Activated naive CD4-positive, alpha-beta T cell (primary cell): ENCODE measurements at places on chromosomes 2 and 18.

- no peak for DNase-seq
These were observed 128.1 kb downstream of the BIRC6 start for GRCh38 chr2:32484937-32485336.

DNA sequence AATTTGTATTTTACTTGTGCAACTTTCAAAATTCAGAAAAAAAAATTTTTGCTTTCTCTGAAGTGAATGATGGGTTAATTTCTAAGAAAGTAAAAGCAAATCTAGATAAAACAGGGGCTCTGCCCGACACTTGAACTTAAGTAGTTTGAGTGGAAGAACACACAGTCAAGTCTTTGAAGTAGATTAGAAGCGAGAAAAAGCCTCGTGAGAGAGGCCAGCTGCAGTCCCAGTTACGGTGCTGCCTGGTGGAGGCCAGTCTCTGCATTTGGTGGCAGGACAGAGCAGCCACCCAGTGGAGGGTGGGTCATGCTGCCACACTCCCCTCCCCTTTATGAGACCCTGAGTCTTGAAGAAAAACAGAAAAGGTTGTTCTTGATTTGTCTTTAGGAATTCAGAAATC is 81.8 kb downstream of the INPP5D start:
- DNase-seq = no peak

- no peak for DNase-seq
These were observed 256.6 kb downstream of the PIEZO2 start for GRCh38 chr18:10892786-10893185.

DNA sequence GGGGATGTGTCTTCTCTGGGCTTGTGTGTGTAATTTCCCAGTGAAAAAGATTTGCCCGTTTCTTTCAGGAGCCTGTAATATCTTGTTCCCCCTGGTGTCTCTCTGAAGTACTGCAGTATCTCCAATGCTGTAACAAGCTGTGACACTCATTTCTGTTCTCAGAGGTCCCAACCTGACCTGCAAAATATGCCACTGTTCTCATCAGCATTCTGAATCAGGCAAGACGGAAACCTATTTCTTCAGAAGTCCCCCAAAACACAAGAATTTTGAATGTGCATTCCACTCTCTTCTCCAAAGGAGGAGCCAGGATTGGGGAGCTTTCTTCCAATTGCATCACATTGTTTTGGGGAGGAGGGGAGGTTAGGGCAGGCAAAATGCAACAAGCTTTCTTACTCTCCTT is 77.0 kb upstream of the CNGA3 start:
- DNase-seq = no peak

- no peak for DNase-seq
These were observed 15.0 kb upstream of the CTDP1 start for GRCh38 chr18:79664525-79665125.

DNA sequence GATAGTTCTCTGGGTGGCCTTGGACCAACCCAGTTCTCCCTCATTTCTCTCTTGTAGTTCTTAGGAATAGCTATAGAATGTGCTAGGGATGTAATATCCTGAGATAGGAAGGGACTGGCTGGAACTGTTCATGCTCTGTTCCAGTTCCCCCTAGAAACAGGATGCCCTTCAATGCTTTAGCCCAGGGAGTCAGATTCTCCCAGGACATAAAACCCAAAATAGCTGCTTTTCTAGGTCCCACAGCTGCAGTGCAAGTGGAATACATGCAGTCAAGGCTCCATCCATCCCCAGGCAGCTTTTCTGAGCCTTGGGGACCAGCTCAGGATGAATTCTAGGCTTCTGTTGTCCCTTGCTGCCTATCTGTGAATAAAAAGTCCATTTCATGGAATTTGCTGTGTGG is 257.3 kb upstream of the CTAGE1 start:
- no peak for DNase-seq

- DNase-seq = no peak
These were observed 45.6 kb downstream of the DIPK1C start for GRCh38 chr18:74411475-74411874.

DNA sequence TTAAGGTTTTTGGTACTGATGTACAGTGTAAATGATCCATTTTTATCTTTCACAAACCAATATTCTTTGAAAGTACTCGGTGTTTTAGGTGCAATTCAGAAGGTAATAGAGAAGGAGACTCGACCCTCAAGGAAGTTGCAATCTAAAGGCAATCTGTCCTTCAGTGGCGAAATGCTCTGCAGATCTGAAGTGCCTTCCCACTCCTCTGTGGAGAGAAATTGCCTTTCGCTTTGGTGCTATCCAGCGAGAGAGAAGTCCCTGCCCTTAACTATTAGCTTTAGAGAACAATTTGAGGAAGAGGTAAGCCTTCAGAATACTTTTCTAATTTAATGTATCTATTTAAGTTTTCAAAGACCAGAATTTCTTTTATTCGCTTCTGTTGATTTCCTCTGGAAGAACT is 371.8 kb upstream of the FANCL start:
- no peak for DNase-seq

DNA sequence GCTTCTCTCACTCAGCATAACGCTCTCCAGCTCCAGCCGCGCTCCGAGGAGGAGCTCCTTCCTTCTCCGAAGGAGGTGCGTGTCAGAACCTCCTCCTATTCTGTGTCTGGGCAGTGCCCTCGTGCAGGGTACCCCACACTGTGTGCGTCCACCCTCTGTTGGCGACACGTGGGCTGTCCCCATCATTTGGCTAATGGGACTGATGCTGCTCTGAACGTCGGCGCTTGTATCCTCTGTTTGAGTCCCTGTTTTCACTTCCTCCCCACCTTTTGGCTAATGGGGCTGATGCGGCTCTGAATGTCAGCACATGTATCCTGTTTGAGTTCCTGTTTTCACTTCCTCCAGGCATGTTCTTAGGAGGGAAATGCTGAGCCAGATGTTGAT is 22.2 kb downstream of the KCNG2 start:
- no peak for DNase-seq

GRCh38 chr2:27729198-27729597 is 42.3 kb upstream of the MRPL33 start:
- no peak for DNase-seq

DNA sequence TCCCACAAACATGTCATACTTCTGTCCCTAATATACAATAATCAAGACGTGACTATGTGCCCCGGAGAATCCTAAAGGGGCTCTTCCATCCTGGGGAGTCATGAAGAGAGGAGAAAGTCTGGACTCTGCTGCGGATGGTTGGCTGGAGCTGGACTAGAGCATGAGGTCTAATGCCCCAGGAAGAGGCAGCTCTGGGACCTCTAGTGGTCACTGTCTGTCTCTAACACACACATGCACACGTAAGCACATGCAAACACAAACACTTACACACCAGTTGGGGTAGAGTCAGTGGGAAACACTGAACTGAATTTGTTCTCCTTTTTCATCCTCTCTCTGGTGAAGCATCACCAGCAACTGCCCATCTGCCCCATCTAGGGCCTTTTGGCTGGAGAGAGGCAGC is 271.6 kb downstream of the TDRD15 start:
- DNase-seq = no peak

- no peak for DNase-seq
These were observed 467.8 kb downstream of the ZEB2 start for GRCh38 chr2:144052083-144052482.

DNA sequence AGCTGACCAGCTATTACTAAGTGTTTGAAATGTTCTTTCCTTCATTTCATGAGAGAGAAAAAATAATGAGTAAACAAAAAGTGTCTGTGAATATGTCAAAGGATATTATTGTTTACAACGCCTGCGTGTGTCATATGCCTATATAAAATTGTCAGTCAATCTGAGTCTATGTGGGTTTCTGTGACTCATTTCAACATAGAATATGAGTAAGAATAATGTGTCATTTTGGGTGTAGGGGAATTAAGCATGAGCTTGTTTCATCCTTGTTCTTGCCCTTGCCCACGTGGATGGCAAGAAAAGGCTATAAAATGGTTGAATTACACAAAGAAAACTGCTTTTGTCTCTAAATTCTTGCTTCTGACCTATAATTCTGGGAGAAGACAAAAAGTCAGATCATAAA is 466.0 kb downstream of the PTH2R start:
- no peak for DNase-seq

DNA sequence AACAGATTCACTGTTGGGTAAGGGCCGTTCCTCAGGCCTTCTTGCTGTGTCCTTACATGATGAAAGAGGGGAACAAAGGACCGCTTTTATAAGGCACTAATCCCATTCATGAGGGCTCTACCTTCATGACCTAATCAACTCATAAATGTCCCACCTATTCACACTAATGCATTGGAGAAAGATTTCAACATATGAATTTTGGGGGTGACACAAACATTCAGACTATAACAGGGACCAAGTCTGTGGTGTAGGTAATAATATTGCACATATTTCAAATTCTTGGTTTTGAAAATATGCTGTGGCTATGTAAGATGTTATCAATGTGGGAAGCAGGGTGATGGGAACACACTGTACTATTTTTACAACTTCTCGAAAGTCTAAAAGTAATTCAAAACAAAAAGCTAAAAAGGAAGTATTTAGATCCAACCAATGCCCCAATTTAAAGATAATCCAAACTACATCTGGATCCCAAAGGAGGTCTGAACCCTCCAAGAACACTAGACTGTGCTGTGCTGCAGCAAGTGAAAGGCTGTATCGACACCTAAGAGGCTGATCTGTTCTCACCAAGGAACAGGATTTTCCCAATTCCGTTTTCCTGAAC is 82.4 kb upstream of the TGIF1 start:
- no peak for DNase-seq

DNA sequence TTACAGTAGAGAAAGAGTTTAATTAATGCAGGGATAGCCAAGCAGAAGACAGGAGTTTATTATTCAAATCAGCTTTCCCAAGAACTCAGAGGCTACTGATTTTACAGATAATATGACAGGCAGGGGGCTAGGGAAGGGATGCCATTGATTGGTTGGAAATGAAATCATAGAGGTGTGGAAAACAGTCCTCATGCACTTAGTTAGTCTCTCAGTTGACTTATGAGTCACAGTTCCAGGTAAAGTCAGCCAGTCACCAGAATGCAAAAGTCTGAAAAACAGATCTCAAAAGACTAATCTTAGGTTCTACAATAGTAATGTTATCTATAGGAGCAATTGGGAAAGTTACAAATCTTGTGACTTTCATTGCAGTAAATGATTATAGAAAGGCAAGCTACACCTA is 676.4 kb upstream of the CHAC2 start:
- no peak for DNase-seq

- DNase-seq = peak; percentile 22
These were observed 28.6 kb downstream of the DNMT3A start for GRCh38 chr2:25312958-25313710.

GRCh38 chr2:84938194-84938879 is 32.6 kb upstream of the KCMF1 start:
- DNase-seq = no peak

DNA sequence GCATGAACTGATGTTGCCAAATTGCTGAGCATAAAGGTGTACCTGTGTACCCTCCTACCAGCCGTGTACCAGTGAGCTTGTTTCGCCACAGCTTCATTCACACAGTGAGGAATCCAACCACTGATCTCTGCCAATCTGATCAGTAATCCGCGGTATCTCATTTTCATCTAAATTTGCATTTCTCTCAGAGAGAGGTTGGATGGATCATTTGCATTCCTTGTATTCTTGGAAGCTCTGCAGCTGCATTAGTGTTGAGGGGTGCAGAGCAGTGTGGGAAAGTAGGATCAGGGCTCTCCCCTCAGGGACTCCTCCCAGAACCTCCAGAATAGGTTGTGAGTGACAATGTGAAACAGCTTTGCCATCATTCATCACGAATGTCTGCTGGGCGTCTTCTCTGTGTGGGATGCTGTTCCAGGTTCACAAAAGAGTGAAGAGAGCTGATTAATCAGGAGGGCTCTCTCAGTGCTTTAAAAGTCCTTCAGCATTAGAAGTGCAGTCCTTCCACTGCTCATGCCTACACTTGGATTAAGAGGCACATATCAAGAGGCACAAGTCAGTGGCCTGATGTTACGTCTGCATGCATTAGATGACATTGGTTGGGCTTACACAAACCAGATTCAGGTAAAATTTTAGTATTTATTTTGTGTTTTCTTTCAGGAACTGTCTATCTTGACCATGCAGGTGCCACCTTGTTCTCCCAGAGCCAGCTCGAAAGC is 7.5 kb downstream of the MOCOS start:
- DNase-seq = no peak

DNA sequence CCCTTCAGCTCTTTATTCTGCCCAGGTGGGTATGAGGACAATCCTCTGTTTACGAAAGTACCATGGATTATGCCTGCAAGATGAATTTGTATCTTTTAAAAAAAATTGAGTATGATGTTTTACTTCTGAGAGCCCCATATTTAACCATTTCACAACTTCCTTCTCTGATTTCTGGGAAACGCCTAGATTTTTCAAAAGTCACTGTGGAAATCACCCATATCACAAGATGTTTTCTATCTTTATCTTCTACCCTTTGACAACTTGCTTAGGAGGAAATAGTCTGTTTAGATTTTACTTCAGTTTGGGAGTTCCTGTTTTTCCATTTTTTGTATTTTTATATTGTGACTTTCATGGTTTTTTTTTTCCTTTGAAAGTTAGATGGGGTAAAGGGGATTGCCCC is 53.0 kb downstream of the ICOS start:
- DNase-seq = no peak

DNA sequence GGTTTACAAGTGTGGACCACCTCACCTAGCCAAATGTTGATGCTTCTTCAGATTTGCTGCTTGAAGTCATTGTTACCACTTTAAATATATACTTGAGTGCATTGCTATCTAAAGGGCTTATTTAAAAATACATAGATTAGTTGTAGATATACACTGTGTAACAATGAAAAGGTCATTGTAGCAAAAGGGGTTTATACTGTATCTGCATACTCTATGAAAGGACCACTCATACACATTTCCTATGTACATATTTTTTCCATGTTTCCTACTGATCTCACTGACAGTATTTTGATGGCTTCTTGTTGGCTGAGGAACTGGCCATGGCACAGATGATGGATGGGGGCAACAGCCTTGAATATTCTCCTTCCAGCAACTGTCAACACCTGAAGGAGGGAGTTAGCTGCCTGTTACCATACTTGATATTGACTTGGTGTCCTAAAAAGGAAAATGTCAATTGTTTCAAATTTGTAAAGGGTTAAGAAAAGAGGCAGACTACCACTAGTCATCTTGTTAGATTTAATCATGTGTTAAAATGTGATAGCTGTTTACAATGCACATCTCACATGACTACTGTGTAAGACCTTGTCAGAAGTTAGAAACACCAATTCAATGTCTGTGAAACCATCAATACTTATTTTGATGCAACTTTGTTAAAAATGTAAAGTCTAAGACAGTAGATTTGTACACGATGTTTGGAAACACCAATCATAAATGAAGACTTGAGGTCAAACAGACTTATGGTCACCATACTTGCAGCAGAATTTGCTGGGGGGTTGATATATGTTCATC is 33.5 kb downstream of the RAB10 start:
- DNase-seq = no peak

DNA sequence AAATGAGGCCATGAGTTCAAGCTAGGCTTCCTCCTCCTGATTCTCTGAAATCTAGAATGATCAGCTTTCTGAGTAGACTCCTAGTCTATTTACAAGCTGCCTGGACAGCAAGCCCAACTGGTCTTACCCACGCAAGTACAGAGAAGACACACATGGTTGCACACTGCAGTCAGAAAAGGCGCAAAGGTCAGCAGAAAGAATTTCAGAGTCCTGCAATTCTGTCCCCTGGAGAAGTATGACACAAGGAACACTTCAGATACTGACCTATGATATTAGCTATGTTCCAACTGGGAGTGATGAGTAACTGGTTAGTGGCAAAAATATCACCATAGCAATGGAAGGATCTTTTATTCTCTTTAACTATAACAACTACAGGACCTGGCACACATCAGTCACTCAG is 336.1 kb upstream of the PKDCC start:
- DNase-seq = no peak

- DNase-seq = no peak
These were observed 72.1 kb upstream of the CAB39 start for GRCh38 chr2:230640540-230641011.

GRCh38 chr2:104872866-104873688 is 19.2 kb downstream of the POU3F3 start:
- DNase-seq = no peak
